ENCODE measurements at places on chromosomes 5 and 9. TPM values are rescaled to one million over a fixed set of nuclear protein-coding genes. Genes with fewer than 3 reads are reported as not detected.

GRCh38 chr5:113005454-113005853 lies 28.9 kb downstream of the DCP2 start:
- no peak for DNase-seq

DNA sequence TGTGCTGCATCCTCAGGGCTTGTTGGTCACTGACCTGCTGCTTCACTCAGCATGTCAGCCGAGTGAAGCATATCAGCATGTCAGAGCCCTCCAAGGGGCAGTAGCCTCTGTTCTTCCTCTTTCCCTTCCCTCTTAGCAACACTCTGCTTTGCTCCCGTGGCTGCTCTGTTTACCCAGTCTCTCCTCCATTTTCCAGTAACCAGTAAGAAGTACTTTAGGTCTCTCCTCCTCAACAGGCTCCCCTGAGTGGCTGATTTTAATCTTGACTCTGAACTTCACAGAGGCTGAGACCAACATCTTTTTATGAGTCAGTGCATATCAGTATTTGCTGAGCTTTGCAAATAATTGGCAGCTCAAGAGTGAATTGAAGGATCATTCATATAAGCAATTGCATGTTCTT lies 18.6 kb upstream of the ADRB2 start:
- DNase-seq, result no peak

GRCh38 chr5:65625743-65626142 lies 916 bp downstream of the SHLD3 start:
- no peak for DNase-seq

- no peak for DNase-seq
These were observed 2.8 kb downstream of the MEGF10 start for GRCh38 chr5:127293373-127293772.

DNA sequence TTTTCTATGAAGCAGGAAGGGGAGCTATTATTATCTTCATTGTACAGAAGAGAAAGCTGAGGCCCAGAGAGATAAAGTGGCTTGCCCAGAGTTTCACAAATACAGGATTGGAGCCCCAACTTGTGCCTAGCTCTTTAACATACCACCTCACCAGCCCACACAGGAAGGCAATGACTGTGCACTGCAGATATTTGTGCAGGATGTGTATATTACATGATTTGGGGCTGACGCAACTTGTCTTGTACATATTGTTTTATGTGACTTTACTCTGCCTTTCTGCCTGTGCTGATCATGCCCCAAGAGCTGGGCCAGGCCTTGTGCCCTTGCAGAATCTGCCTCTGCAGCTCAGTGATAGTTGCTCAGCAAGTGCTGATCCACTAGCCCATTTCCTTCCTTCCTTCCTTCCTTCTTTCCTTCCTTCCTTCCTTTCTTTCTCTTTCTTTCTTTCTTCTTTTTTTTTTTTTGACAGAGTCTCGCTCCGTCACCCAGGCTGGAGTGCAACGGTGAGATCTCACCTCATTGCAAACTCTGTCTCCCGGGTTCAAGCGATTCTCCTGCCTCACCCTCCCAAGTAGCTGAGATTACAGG lies 106.6 kb upstream of the TBCA start:
- no peak for DNase-seq

DNA sequence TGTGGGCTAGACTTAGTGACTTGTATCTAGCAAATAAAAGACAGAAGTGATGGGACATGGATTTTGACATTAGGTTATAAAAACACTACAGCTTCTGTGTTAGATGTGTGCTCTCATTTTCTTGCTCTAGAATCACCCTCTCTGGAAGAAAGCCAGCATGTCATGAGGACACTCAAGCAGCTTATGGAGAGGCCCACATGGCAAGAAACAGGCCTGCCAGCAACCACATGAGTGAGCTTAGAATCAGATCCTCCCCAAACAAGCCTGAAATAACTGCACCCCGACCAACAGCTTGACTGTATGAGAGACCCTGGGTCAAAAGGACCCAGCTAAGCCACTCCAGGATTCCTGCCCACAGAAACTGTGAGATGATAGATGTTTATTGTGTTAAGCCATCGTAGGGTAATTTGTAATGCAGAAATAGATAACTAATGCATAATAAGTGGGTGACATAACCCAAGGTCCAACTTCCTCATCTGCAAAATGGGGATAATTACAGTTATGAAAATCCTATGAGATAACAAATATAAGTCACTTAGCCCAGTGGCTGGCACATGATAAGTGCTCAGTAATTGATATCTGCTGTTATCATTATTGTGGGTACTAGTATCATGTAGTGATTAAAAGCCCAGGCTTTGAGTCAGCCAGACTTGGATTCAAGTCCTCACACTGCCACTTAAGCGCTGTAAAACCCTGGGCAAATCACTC lies 86.5 kb downstream of the KLHL3 start:
- no peak for DNase-seq

- DNase-seq, result no peak
These were observed 51.8 kb downstream of the NDST1 start for GRCh38 chr5:150559701-150560100.

- no peak for DNase-seq
These were observed 37.8 kb upstream of the KIF2A start for GRCh38 chr5:62268234-62268633.

- peak; percentile 77 for DNase-seq
These were observed 63.5 kb downstream of the ROR2 start for GRCh38 chr9:91886414-91887076.

DNA sequence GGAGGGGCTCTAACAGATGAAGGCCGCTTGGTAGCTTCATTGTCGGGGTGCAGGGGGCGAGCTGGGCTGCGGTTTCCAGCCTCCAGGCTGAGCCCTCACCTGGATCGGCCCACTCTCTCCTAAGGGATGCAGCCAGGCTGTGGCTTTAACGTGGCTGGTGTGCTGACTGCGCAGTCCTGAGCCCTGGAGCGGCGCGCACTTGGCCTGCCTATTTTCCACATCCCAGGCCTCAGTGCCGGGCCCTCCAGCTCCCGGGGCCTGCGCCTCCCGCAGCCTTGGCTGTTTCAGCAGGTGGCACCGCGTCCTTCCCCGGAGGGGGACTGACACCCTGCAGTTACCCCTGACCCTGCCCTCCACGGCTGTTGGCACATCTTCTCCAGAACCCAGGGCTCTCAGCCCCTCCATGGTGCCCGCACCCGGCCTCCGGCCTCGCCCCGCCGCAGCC lies 1.4 kb downstream of the RNU6ATAC start:
- no peak for DNase-seq

The DMRT2 gene
- 9.3 TPM for total RNA-seq

The ANXA2R gene
- 4.6 TPM for total RNA-seq

The MEGF9 gene
- 20.4 TPM for total RNA-seq

The ALDH7A1 gene
- 51.8 TPM for total RNA-seq

The ABCA2 gene
- 72.1 TPM for total RNA-seq

The SCGB3A2 gene
- not detected for total RNA-seq

The PAEP gene
- total RNA-seq, result not detected
